H7 (cell line): ENCODE measurements at places on chromosomes 7 and 10. TPM values are rescaled to one million over a fixed set of nuclear protein-coding genes. Genes with fewer than 3 reads are reported as not detected.

The ZNF727 gene
- total RNA-seq = not detected in 2 replicates

The CAV2 gene
- total RNA-seq = 8.0 and 9.5 TPM in 2 replicates

GRCh38 chr10:13862546-13863233 is 275.9 kb downstream of the PRPF18 start:
- no peak for DNase-seq

GRCh38 chr7:107668296-107668695 is 7.7 kb downstream of the SLC26A4 start:
- DNase-seq = no peak

DNA sequence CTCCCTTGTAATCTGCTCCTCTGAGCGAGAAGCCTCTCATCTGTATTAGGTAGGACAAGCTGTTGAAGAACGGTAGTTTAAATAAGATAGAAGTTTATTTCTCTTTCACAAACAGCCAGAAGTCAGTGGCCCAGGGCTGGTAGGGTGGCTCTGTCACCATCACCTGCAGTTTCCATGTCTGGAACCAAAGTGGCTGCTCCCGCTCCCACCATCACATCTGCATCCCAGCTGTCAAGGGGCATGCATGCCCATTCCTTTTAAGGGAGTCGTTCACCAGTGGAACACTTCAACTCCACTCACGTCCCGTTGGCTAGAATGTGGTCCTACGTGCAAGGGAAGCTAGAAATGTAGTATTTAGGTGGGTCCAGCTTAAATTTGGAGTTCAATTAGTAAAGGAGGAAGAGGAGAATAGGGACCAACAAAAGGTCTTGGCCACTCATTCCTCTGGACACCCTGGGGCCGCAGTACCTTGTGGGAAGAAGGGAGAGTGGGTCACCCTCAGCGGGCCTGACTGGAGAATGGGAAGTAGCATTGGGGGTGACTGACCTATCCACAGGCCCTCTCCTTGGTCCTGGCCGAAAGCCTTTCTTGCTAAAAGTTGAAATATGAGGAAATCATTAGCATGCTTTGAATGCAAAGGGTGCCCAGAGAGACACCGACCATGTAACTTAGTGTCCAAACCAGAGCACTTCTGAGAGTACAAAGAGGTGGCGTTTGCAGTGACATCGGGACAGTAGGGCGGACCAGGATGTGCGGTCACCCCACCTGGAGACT is 48.0 kb downstream of the ELFN1 start:
- no peak for DNase-seq

- DNase-seq = no peak
These were observed 898.6 kb downstream of the KCNMA1 start for GRCh38 chr10:76738991-76739390.
